Bone marrow (tissue), 2 donors: ENCODE measurements at places on chromosomes 4 and X.

GRCh38 chr4:168787801-168788595 is 222.1 kb downstream of the CBR4 start:
- DNase-seq = no peak

- no peak for DNase-seq
Measured at GRCh38 chr4:24978291-24979075, 52.3 kb downstream of the LGI2 start.

DNA sequence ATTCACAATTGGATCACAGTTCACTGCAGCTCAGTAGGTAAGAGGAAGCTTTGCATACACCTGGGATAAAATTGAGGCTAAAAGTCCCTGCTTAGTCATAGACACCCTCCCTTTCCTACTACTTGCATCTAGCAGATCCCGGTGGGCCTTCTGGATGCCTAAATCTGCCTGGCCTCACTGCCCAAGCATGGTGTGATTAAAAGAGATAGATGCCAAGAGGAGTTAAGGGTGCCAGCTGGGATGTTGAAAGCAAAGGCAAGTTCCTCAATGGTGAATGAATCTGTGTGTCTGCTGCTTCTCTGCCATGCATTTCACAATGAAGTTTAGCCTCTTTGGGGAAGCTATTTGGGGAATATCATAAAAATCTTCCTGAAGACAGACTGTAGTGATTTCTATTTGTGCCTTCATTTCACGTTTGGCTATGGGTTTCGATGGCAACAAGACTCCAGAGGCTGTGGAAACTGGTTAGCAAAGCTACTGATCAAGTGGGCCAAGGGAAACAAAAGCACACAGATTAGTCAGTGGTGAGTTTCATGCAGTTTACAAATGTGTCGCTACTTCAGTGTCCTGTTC is 534.0 kb downstream of the ANKRD50 start:
- no peak for DNase-seq

DNA sequence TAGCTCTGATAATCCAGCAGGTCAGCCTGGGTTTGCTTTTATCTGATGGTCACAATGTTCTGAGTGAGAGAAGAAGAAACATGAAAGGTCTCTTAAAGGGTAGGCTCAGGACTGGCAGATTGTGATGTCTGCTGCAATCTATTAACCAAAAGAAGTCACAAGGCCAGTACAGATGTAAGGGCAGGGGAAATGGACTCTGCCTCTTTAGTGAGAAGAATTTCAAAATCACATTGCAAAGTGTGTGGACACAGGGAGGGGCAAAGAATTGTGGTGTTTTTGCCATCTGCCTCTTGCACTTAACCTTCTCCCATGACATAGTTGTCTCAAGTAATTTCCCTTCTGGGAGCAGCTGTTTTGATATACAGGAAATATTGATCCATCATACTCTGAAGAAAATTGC is 40.9 kb downstream of the IL1RAPL1 start:
- no peak for DNase-seq

- no peak for DNase-seq
Measured at GRCh38 chrX:154399527-154400368, 1.6 kb downstream of the RPL10 start.

DNA sequence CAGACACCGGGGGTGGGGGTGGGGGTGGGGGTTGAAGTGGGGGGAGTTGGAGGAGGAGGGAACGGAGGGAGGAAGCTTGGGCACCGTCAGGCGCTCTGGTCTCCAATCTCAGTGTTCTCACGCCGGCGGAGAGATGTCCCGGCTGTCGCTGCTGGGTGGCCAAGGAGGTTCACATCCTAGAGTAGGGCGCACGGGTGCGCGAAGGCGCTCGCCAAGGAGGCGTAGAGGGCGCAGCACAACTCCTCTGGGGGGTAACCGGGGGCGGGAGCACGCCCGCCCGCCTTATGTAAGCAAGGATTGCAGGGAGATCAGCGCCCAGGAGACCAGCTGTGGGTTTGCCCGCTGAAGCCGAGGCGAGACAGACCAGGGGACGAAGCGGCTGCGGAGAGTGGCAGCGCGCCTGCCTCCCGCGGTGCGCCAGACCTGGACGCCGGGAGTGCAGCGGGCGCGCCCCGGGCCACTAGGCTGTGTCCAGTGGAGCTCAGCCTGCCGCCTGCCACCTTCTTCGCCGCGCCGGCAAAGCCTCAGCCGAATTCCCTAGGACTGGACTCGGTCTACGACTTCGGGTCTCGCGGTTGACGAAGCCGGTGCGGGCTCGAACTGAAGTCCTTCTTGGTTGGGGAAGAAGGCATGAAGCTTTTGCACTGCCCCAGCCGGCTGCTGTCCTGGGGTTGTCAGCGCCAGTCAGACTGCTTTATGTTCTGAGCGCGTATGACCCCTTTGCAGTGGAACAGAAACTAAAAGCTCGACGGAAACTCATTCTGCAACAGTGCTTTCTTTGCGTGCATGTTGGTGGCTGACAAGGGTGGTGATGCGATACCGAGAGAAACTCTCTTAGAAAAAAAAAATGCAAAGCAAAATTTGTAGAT is 707 bp upstream of the UNC5C start:
- DNase-seq = no peak

DNA sequence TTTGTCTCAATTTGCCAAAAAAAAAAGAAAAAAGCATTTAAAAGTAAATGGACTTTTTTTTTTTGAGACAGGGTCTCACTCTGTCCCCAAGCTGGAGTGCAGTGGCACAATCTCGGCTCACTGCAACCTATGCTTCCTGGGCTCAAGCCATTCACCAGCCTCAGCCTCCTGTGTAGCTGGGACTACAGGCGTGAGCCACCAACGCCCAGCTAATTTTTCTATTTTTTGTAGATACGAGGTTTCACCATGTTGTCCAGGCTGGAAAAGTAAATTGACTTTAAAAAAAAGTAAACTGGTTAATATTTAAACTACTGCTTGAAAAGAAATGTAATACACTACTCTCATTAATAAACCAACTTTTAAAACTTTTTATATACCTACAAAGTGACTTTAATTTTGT is 5.9 kb downstream of the AIFM1 start:
- no peak for DNase-seq

DNA sequence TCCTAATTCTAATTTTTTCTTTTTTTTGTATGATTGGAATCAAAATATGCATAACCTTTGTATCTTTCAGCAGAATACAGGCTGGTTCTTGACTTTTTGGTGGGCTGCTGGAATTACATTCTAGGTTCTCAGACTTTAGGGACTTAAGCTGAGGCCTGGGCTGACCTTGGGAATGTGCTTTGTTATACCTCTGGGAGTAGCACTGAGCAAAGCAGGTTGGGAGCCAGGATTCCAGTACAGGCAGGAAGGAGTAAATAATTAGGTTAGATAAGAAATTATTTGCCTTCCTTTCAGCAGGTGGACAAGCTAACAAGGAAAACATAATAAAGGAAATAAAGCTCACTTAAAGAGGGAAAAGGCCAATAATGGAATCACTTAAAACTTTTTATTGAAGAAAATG is 49.9 kb upstream of the SLC4A4 start:
- DNase-seq = no peak

DNA sequence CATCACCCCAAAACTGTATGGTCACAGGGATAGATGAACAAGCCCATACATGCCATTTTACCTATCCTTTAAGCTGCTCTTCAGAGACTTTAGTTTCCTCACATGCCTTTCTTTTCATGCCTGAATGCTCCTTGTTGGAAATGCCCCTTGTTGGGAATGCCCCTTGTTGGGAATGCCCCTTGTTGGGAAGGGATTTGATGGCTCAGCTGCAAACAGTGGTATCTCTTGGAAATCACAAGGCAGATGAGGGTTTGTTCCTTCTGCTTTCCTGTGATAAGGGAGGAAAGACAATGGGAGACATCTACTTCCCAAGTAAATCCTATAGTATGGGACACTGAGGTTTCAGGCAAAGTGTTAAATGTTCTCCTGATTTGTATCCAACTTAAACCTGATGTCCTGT is 11.5 kb downstream of the CXCL2 start:
- no peak for DNase-seq

DNA sequence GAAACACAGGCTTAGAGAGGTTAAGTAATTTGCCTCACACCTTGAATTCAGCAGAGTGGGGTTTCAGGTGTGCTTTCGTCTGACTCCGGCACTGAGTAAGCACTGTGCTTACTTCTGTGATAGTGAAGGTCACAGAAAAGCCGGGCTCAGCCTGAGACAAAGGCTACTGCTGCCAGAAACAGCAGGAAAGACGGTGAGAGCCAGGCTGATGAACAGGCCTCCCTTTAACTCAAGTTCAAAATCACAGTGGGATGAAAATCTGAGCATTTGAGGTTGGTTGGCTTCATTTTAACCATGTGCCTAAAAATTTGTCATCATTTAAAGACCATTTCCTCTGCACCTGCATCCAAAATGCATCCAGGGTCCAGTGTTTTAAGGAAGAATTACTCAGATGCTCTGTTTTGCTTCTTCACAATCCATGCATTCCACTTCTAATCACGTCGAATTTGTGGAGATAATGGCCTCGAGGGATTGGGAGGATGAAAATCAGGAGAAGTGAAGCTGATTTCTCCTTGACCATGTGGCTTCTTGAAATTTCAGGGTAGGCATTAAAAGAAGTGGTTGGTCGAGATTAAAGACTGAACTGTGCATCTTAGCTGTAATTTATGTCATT is 121.2 kb upstream of the LNX1 start:
- no peak for DNase-seq

DNA sequence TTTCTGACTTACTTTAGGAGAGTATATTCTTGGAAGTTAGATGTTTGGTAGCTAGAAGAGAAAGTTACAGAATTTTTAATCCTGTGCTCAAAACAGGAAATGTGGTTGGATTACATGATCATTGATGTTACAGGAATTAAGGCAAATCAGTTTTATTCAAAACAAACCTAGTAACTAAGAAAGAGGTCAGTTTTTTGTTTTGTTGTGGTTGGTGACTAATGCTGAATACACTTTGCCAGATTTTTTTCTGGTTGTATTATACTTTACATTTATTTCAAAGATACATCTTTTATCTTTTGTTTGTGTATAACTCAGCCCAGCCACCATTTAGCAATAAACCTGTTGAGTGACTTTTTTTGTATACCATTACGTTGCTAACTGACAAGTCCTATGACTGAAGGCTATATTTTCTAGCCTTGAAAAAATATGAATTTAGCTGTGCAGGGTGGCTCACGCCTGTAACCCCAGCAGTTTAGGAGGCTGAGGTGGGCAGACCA is 116.7 kb downstream of the KLHL8 start:
- no peak for DNase-seq

DNA sequence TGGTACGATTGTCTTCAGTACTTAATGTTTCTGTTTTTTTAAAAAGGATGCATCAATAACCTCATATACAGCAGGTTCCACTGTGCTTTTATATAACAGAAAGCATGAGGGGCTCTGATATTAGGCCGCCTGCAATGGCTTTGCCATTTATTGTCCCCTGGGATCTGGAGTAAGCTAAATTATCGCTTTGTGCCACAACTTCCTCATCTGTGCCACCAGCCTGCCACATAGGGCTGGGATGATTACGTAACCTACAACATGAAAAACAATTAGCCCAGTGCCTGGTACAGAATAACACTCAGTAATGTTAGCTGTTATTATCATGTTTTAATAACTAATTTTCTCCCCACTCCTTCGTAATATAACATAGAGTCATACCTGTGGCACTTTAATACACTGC is 65.5 kb upstream of the TRIM2 start:
- DNase-seq = no peak

DNA sequence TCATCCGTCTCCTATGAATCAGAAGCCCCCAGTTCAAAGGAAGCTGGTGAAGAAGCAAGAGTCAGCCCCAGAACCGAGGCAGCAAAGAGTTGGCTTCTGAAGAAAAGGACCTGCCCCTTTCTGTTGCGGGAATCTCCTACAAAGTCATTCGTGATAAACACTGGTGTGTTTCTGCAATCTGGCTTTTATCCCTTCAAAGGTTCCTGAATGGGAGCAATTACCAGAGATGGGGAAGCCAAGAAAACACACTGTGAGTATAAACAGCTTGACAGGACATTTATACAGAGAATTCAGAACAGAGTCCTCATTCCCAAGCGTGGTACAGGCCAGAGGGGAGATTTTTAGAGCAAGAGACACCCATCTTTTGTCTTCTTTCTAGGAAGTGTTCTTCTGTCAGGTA is 226.8 kb upstream of the LNX1 start:
- no peak for DNase-seq

DNA sequence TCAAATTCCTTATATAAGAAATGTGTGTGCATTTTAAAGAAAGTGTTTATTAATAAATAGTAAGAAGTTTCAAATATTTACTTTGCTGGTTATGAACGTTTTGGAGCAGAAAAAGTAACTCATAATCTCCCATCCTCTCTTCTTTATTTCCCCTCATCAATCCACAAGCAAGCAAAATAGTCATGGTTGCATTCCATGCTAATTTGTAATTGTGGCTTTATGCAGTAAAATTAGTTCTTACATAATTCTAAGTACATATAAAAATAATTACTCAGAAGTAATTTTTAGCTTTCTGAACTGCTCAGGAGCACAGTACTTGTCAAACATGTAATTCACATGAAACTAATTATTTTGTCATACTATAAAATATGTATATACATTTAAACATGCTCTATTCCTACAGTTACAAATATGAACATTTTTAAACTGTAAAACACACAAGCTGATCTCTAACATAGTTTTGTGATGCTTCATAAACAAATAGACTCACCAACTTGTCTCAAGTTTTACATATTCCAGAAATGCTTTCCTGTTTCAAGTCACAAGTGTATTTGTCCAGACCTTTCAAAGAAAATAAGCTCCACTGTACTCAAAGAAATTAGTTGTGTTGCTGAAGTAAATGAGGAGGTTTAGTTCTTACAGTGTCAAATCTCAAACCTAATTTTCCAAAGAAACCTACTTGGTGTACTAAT is 218.9 kb downstream of the PABPC4L start:
- no peak for DNase-seq

DNA sequence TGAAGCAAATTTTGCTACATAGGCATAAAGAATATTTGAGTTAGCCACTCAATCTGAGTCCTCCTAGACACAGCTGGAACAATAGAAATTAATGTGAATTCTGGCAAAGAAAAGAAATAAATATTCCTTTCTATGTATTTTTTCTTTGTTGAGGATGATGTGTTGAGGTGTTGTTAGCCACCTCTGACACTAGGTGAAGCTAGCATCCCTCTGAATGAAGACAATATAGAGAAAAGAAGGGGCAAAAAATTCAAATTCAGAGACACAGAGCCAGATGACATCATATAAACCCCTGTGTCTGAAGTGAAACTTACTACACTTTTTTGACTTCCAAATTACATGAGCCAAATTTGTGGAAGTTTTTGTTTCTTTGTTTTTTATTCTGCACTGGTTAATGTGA is 34.6 kb upstream of the TMPRSS11D start:
- no peak for DNase-seq

- no peak for DNase-seq
Measured at GRCh38 chr4:109816082-109816442, 500 bp downstream of the GAR1 start.

GRCh38 chrX:136199365-136199764 is 51.8 kb downstream of the MAP7D3 start:
- no peak for DNase-seq

- no peak for DNase-seq
Measured at GRCh38 chrX:39648548-39649254, 449.1 kb downstream of the BCOR start.

DNA sequence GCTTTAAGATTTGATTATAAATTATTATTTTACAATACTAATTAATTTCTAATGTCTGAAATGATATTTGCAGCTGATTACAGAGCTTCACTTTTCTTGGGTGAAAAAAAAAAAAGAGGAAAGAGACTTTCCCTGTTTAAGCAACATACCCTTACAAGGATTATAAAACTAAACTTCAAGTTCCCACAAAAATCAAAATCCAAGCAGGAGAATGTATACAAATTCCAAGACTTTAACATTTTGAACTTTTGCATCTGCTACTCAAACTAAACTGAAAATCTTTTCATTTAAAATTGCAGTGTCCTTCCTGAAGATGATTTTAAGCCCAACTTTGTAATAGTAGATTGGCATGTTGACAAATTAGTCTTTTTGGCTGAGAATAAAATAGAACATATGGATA is 742.4 kb upstream of the INTU start:
- no peak for DNase-seq
